ENCODE measurements at places on chromosomes 3 and 15. TPM values are rescaled to one million over a fixed set of nuclear protein-coding genes. Genes with fewer than 3 reads are reported as not detected.

DNA sequence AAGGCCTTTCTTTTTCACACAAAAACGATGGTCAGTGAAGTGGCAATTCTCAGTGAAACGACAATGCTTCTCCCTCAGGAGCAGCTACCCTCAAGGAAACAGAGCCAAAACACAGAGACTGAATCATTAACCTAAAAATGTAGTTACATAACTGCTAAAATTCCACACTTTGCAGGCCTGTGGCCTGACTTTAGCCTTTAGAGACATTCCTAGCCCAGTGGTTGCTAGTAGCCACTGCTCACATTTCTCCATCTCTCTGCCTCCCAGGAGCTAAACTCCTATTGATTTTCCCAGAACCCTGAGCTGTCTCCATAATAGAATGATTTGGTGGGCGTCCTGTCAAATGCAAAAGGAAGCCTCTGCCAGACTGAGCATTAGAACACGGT, 630.1 kb upstream of the KCNMB2 start:
- H3K4me1 ChIP-seq: peaks cover 46% of the 10 kb centered on the region
- no peak for DNase-seq
- H3K4me3 ChIP-seq: no peak overlapping the region
- H3K27ac ChIP-seq: peak overlapping the region; percentile 68

DNA sequence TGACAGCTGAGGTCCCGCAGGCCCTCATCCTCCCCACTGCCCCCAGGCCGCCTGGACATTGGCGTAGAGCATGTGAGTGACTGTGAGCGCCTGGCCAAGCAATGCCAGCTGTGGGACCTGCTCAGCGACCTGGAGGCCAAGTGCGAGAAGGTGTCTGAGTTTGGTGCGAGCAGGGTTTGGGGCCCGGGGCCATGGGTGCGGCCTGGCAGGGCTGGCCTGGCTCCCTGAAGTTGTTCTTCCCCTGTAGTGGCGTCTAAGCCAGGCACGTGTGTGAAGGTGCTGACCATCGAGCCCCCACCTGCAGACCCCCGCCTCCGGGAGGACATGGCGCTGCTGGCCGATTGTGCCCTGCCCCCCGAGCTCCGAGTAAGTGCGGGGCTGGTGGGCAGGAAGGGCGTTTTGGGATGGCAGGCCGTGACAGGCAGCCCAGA, 4.2 kb downstream of the ABTB1 start:
- no peaks in the 10 kb centered on the region for H3K27me3 ChIP-seq
- no peak overlapping the region for H3K4me3 ChIP-seq
- DNase-seq: peak; percentile 64
- H3K4me1 ChIP-seq: peaks cover 25% of the 10 kb centered on the region
- H3K36me3 ChIP-seq: peaks cover 58% of the 10 kb centered on the region

- H3K27me3 ChIP-seq: no peaks in the 10 kb centered on the region
- no peak overlapping the region for H3K4me3 ChIP-seq
- H3K4me1 ChIP-seq: peaks cover 32% of the 10 kb centered on the region
Measured at GRCh38 chr15:66773129-66773873, 71.3 kb downstream of the SMAD6 start.

DNA sequence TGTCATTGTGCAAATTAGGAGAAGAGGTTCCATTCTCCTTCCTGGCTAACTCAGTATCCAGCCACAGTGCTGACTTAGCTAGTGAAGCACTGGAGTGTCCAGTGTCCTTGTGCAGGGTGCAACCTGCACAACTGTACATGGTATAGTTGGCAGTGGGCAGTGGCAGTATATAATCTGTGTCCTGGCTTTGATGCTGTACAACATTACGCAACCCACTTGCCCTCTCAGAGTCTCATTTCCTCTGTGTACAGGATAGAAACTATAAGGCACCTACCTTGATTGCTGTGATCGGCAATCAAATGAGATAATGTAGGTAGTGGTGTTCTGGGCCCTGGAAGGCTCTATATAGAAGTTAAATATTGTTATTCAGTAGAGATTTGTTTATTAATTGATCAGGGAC, 333.6 kb downstream of the CLSTN2 start:
- DNase-seq: no peak
- no peak overlapping the region for H3K27ac ChIP-seq
- no peaks in the 10 kb centered on the region for H3K4me1 ChIP-seq
- H3K27me3 ChIP-seq: no peaks in the 10 kb centered on the region

DNA sequence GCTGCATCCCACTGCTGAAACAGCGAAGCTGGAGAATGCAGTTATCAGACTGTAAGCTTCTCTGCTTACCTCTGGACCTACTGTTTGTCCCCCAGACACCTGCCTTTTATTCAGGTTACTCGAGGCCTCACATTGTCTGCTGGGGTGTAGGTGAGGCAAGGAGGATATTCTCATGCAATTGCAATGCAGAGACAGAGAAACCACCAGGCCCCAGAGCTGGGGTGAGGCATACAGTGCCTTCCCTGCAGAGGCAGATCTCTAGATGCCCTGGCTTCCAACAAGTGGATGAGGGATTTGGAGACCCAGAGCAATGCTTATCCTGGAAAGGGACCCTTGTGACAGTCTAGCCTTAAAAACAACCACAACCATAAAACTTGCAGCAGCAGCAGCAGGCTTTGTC, 263.4 kb upstream of the ST8SIA2 start:
- H3K36me3 ChIP-seq: no peaks in the 10 kb centered on the region
- H3K4me3 ChIP-seq: no peak overlapping the region
- no peak overlapping the region for H3K27ac ChIP-seq
- no peaks in the 10 kb centered on the region for H3K27me3 ChIP-seq

DNA sequence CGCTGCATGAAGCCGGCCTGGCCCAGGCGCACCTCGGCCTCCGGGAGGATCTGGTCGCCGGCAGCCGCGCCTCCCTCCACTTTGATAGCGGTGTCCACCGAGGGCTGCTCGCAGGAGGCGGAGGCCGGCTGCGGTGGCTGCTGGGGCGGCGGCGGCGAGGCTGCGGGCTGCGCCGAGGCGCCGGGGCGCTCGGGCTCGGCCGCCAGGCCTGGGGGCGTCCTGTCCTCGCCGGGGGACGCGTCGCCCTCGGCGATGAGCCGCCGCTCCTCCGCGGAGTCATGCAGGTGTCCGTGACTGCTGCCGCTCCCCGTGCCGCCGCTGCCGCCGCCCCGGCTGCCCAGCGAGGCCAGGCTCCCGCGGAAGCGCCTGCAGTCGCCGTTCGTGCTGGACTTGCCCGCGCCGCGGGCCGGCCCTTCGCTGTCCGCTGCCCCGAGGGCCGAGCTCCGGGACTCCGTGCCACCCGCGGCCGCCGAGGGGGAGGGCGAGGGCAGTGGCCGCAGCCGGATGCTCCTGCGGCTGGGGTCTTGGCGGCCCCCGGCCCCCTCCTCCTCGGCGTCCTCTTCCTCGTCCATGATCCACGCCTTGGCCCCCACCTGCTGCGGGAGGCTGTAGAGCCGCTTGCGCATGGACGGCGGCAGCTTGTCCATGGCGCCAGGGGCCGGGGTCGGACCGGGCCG, 996 bp downstream of the HCN4 start:
- H3K4me1 ChIP-seq: peaks cover 21% of the 10 kb centered on the region
- no peak for DNase-seq
- no peak overlapping the region for H3K27ac ChIP-seq
- H3K4me3 ChIP-seq: no peak overlapping the region
- no peaks in the 10 kb centered on the region for H3K36me3 ChIP-seq
- H3K27me3 ChIP-seq: peaks cover 35% of the 10 kb centered on the region

DNA sequence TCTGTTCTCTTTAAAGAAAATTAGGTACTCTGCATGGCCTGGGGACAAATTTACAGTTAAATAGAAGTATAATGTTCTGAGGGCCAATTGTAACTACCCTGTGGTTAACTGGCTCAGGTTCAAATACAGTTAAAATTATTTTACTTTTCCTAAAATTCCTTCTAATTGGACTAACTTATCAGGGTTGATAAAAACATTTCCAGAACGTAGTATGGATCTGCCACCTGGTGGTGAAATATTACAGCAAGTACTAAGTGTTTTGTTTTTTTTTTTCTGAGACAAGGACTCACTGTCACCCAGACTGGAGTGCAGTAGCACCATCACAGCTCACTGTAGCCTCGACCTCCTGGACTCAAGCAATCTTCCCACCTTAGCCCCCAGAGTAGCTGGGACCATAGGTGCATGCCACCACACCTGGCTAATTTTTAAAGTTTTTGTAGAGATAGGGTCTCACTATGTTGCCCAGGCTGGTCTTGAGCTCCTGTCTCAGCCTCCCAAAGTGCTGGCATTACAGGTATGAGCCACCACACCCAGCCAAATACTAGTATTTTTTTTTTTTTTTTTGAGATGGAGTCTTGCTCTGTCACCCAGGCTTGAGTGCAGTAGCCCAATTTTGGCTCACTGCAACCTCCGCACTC, 29.2 kb downstream of the NEO1 start:
- H3K4me1 ChIP-seq: peaks cover 36% of the 10 kb centered on the region
- H3K36me3 ChIP-seq: no peaks in the 10 kb centered on the region
- DNase-seq: no peak
- no peaks in the 10 kb centered on the region for H3K27me3 ChIP-seq

GRCh38 chr3:102114264-102114979, 265.1 kb downstream of the NFKBIZ start:
- peak overlapping the region; percentile 5 for H3K27ac ChIP-seq
- H3K4me3 ChIP-seq: no peak overlapping the region
- H3K4me1 ChIP-seq: no peaks in the 10 kb centered on the region

- H3K4me1 ChIP-seq: no peaks in the 10 kb centered on the region
- H3K36me3 ChIP-seq: no peaks in the 10 kb centered on the region
- H3K27me3 ChIP-seq: no peaks in the 10 kb centered on the region
- no peak overlapping the region for H3K27ac ChIP-seq
- no peak for DNase-seq
Measured at GRCh38 chr15:97706059-97706458, 254.4 kb upstream of the ARRDC4 start.

GRCh38 chr3:164377466-164377865, 700.8 kb downstream of the SI start:
- no peak for DNase-seq
- H3K27me3 ChIP-seq: no peaks in the 10 kb centered on the region
- no peak overlapping the region for H3K27ac ChIP-seq
- no peaks in the 10 kb centered on the region for H3K4me1 ChIP-seq

GRCh38 chr15:42999201-42999779, 78.7 kb upstream of the TTBK2 start:
- no peaks in the 10 kb centered on the region for H3K4me1 ChIP-seq
- H3K36me3 ChIP-seq: peaks cover 75% of the 10 kb centered on the region
- no peak overlapping the region for H3K4me3 ChIP-seq
- no peaks in the 10 kb centered on the region for H3K27me3 ChIP-seq
- H3K27ac ChIP-seq: no peak overlapping the region
- no peak for DNase-seq

GRCh38 chr3:183410280-183410679, 18.1 kb downstream of the MCF2L2 start:
- no peak overlapping the region for H3K27ac ChIP-seq
- no peaks in the 10 kb centered on the region for H3K27me3 ChIP-seq
- no peaks in the 10 kb centered on the region for H3K4me1 ChIP-seq

GRCh38 chr15:29942143-29942542, 119.9 kb upstream of the TJP1 start:
- H3K36me3 ChIP-seq: no peaks in the 10 kb centered on the region
- DNase-seq: no peak
- H3K27ac ChIP-seq: no peak overlapping the region
- no peak overlapping the region for H3K4me3 ChIP-seq
- no peaks in the 10 kb centered on the region for H3K4me1 ChIP-seq
- H3K27me3 ChIP-seq: no peaks in the 10 kb centered on the region

DNA sequence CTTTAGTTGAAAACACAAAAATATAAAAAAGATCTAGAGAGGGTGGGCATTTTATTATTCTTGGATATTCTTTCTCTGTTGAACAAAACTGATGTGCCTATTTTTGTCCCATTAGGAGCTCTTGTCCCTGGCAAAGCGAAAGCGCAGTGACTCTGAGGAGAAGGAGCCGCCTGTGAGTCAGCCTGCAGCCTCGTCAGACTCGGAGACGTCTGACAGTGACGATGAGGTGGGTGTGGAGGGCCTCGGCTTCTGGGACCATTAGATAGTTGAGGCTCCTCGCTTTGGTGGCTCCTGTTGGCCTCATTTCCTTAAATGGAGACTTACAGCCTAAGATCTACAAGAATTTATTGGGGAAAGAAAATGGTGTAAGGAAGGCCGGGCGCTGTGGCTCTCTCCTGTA, 21.3 kb downstream of the RTF1 start:
- no peak overlapping the region for H3K27ac ChIP-seq
- peaks cover 10% of the 10 kb centered on the region for H3K4me1 ChIP-seq
- no peaks in the 10 kb centered on the region for H3K27me3 ChIP-seq
- DNase-seq: peak; percentile 39
- H3K36me3 ChIP-seq: no peaks in the 10 kb centered on the region

DNA sequence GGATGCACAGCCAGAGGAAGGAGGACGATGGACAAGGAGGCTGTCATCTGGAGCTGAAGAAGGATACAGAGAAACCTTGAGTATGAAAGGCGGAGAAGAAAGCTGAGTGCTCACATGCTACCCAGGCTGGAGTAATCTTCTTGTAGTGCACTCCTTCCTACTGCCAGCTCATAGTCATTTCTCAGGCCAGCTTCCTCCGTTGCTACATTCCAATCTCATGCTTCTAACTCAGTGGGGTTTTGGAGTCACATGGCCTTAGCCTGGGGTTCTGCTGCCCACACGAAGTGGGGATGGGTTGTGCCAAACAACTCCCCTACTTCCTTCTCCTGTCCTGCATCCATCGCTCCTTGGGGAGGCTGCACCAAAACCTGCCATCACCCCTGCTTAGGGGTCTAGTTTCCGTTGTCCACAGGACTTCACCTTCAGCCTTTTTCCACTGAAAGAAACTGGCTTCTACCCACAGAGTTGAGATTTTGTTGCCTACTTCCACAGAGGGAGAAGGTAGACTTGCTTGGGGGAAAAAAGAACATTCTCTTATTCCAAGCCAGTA, 239.9 kb downstream of the EPHB1 start:
- no peak for DNase-seq
- H3K4me3 ChIP-seq: no peak overlapping the region
- H3K4me1 ChIP-seq: no peaks in the 10 kb centered on the region
- no peaks in the 10 kb centered on the region for H3K27me3 ChIP-seq

DNA sequence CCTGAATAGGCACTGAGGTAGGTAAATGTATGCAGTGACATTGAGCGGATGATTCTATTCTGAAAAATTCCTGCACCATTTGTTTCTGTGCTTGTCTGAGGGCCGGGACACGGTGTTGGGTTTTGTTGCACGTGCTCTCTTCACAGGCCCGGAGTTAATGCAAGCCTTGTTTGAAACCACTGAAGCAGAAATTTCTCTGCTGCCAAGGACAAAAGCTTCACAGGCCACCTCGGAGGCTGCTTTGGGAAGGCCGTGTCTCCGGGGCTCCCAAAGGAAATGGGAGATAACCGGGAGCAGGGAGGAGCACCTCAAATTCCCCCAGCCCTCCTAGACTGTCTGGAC, 179.4 kb downstream of the OPA1 start:
- no peaks in the 10 kb centered on the region for H3K4me1 ChIP-seq
- no peaks in the 10 kb centered on the region for H3K27me3 ChIP-seq
- no peak overlapping the region for H3K4me3 ChIP-seq
- no peaks in the 10 kb centered on the region for H3K36me3 ChIP-seq
- DNase-seq: no peak

GRCh38 chr3:170414202-170414663, 4.4 kb upstream of the CLDN11 start:
- DNase-seq: no peak
- no peak overlapping the region for H3K27ac ChIP-seq
- H3K4me1 ChIP-seq: no peaks in the 10 kb centered on the region
- no peak overlapping the region for H3K4me3 ChIP-seq

LRRC2 gene
- total RNA-seq: 4.6 TPM

SCN10A gene
- not detected for total RNA-seq

TGM4 gene
- total RNA-seq: not detected

FAN1 gene
- total RNA-seq: 20.7 TPM

FOXB1 gene
- not detected for total RNA-seq

CTDSPL2 gene
- total RNA-seq: 35.7 TPM

ILDR1 gene
- not detected for total RNA-seq

CCR8 gene
- total RNA-seq: not detected

CILP gene
- 110 TPM for total RNA-seq

All from sigmoid colon (tissue), 7 donors.